Effector memory CD8-positive, alpha-beta T cell (primary cell): ENCODE measurements at places on chromosomes 5 and 9.

- no peak for DNase-seq
These were observed 52.3 kb upstream of the CTSL start for GRCh38 chr9:87673446-87674120.

GRCh38 chr9:123003466-123003865, 30.0 kb upstream of the GPR21 start:
- DNase-seq: no peak

- DNase-seq: no peak
These were observed 5.4 kb upstream of the PITX1 start for GRCh38 chr5:135039271-135040033.

- no peak for DNase-seq
These were observed 612.9 kb downstream of the BNC2 start for GRCh38 chr9:16257604-16258003.

- no peak for DNase-seq
These were observed 54.2 kb downstream of the SLC27A6 start for GRCh38 chr5:129019401-129019908.

- no peak for DNase-seq
These were observed 71.5 kb downstream of the DAP start for GRCh38 chr5:10689391-10690081.

DNA sequence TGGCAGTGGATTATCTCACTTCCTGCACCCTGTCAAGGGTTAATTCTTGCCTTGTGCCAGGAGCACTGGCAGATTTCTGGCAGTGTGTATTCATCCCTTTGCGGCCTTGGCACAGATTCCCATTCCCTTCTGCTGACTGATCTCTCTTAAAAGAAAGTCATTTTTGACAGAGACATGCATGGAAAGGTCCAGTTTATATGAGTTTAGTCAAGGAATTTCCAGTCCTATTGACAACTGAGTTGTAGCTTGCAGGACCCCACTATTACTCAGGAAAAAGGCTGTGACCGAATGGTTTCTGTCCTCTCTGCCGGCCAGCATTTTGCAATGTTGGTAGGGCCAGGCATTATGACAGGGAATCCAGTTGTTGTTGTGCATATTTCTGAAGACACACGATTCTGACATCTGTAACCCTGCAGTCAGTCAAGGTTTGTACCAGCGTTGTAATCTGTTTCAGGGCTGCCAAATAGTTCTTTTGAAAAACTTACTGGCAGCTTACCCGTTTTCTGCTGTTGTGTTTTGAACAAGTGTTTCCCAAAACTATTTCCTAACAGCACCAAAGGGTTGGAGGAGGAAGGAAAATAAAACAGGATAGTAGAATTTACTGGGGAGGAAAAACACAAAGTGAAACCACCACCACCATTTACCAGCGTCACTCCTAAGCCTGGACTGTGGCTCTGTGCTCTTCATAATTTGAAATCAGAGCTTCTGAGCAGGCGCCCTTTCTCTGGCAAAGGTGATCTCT, 243.4 kb upstream of the KLF4 start:
- DNase-seq: no peak

DNA sequence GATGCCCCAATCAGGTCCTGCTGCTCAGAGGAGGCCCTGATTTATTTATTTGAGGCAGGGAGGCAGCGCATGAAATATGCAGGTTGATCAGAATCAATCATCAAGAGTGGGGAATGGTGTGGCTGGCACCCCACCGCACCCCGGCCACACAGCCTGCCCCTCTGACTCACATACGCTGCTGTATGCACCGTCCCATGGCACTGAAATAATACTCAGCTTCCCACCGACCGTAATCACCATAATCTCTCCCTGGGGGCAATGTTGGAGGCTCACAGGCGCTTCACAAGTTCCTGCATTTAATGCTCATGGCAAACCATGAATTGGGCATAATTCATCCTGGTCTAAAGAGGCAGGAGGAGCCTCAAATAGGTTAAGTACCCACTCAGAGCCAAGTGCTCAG, 141.2 kb upstream of the TBC1D2 start:
- no peak for DNase-seq

DNA sequence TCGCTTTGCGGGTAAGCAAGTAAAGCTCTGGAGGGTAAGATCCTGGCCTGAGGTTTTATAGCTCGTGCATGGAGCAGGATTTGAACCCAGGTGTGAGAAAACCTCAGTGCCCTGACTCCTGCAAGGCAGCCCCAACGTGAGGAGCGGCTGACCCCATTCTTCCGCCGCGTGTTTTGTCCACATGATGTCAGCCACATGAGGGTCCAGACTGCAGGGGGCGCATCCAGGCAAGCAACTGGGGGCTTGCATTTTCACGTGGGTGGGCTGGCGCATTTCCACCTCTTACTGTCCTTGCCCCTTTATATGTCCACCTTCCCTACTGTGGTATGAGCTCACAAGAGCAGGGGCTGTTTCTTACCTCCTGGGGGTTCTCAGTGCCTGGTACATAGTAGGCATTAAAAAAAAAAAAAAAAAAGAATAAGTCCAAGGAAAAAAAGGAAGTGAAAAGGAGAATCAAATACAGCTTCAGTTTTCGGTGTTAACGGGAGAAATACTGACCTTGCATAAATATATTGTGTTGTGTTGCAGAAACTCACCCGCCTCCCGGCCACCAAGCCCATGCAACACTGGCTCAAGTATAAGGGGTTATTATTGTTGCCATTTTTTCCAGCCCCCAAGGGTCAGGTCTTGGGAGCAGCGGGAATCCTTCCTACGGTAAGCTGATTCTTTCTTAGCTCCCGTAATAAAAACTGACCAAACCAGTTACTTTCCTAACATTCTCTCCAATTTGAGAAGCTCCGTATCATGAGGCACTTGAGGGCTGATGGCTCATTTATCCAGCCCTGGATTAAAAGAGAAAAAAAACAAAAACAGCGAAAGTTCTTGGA, 15.0 kb downstream of the TLX3 start:
- no peak for DNase-seq

DNA sequence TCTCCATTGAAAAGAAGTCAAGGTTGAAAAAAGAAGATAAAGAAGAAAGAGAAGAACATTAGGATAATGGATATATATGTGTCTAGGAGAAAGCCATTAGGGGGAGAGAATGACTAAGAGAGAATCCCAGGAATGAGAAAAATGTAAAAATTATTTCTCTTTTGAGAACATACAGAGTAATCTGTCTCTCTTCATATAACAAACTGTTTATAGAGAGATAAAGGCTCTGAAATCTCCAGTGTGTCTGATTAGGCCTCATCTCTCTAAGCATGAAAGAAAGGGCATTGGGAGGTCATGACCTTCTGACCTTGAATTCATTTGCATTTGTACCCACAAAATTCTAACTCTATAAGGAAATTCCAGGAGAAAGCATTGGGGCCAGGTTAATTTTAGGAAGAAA, 3.5 kb upstream of the MPDZ start:
- DNase-seq: no peak

DNA sequence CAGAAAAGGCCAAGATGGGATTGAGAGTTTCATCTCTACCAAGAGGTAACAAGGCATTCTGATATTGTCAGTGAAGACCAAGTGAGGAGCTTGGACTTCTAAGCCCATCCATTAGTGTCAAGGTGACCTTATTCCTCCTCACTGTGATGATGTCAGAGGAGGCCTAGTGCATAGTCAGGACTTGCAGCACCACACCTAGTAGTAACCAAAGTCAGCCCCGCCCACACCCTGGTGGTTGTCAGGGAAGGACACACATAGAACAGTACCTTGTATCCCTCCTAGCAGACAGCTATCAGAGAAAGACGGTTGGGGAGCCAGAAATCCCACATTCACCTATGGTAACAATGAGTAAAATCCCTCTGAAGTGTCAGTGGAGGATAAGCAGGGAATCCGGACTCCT, 111.7 kb downstream of the AP3B1 start:
- no peak for DNase-seq

DNA sequence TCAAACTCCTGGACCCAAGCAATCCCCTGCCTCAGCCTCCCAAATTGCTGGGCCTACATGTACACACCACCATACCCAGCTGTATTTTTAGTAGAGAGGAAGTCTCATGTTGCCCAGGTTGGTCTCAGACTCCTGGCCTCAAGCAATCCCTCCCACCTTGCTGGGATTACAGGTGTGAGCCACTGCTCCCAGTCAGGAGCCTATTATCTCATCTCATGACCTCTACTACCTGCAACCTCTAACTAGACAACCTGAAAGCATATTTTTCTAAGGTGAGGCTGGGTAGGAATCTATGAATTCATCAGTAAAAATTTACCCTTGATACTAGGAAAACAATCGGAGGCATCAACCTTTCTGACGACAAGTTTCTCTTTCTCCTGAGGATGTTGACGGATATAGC, 10.0 kb downstream of the FAM13B start:
- DNase-seq: no peak

- DNase-seq: no peak
These were observed 18.4 kb downstream of the NUDT2 start for GRCh38 chr9:34347800-34348158.

DNA sequence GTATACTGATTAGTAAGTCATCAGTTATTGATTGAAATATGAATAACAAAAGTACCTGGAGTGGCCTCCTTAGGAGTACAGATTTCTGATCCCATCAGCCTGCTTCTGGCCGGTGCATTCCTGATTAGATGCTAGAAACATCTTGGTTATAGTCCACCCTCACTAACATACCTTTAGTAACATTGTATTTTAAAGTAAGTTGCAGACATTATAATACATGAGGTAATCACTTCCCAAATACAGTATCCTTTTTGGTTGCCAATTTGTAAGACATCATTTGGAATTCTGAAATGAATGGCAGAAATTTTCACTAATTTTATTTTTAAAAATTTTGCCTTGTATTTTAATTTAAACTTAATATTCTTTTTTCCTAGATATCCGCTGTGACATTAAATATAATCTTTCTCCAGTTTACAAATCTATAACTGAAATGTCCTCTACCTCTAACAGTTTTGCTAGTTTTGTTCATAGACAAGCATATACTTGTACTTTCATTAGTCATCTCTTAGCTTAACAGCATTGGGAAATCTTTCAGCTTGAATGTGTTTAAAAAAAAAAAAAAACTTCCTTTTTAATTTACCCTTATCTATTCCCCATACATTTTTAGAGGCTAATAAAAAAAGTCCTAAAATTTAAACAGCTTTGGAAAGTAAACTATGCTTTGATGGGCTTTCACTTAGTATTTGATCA, 178.9 kb downstream of the XRCC4 start:
- no peak for DNase-seq

DNA sequence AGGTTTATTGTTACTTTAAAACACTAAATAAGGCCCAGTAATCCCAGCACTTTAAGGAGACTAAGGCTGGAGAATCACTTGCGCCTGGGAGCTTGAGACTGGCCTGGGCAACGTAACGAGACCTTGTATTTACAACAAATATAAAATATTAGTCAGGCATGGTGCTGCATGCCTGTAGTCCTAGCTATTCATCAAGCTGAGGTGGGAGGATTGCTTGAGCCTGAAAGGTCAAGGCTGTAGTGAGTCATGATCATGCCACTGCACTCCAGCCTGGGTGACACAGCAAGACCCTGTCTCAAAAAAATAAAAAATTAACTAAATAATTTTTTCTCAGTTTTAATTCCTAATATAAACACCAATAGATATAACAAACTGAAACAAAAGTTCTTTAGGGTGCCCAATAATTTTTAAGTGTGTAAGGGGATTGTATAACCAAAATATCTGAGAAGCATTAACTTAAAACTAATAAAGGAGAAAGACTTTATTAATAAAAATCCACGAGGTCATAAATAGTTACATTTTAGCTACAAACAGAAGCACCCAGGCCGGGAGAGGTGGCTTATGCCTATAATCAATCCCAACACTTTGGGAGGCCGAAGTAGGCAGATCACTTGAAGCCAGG, 32.7 kb downstream of the FAM13B start:
- DNase-seq: no peak

DNA sequence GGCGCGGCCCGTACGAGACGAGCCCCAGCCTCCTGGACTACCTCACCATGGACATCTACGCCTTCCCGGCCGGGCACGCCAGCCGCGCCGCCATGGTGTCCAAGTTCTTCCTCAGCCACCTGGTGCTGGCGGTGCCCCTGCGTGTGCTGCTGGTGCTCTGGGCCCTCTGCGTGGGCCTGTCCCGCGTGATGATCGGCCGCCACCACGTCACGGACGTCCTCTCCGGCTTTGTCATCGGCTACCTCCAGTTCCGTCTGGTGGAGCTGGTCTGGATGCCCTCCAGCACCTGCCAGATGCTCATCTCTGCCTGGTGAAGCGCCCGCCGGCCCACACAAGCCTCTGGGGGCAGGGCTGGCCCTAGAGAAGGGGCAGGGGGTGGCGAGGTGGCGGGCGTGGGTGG, 18.5 kb downstream of the PLPP7 start:
- DNase-seq: no peak

DNA sequence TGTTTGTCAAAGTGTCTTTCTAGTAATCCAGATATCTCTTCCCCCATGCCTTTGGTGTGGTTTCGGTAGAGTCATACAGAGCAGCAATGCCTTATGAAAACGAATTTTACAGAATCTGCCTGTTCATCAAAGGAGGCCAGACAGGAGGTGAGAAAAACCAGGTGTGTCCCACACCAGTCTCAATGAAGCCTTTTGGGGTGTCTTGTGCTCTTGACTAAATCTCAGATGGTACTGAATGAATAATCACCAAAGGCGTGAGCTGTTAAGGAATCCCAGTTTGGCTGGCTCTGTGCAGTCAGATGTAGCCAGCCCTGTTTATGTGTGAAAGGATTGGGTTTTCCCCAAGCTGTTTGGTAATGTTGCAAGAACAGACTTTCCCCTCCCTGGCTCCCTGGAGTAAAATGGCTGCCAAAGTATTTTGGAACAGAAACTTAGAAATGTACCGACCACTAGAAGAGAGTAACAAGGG, 70.8 kb upstream of the CDKN2B start:
- DNase-seq: no peak

DNA sequence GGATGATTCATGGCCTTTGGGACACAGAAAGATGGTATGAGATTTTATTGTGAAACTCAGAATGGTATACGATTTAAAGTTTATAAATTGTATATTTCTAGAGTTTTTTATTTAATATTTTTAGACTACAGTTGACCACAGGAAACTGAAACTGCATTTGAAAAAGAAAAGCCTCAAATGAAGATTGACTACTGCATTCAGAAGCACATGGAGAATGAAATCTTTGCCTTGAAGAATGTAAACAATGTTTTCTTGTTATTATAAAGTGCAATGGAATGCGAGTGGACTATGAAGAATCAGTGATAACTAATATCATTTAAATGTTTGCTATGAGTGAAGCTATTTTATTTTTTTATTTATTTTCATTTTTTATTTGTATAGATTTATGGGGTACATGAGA, 169.1 kb upstream of the CDH18 start:
- DNase-seq: no peak

- DNase-seq: no peak
These were observed 3.3 kb upstream of the LHX2 start for GRCh38 chr9:124008303-124008693.

DNA sequence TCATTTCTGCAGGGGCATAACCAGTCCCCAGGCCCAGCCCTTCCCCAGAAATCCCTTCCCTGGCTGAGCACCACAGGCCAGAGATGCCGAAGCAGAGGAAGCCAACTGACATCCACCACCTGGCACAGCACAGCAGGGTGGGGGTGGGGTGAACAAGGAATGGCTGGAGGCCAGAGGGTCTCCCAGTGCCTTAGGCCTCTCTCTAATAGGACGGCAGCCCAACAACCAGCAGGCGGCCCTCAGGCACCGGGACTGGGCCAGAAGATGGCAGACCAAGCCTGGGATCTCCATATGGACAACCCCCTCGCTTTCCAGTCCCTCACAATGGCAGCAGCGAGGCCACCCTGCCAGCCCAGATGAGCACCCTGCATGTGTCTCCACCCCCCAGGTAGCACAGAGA, 13.2 kb downstream of the PDLIM4 start:
- no peak for DNase-seq
